Kidney glomerular epithelial cell (primary cell): ENCODE measurements at places on chromosomes 5 and 9.

GRCh38 chr5:177421062-177421798 lies 5.2 kb upstream of the GRK6 start:
- DNase-seq = no peak

DNA sequence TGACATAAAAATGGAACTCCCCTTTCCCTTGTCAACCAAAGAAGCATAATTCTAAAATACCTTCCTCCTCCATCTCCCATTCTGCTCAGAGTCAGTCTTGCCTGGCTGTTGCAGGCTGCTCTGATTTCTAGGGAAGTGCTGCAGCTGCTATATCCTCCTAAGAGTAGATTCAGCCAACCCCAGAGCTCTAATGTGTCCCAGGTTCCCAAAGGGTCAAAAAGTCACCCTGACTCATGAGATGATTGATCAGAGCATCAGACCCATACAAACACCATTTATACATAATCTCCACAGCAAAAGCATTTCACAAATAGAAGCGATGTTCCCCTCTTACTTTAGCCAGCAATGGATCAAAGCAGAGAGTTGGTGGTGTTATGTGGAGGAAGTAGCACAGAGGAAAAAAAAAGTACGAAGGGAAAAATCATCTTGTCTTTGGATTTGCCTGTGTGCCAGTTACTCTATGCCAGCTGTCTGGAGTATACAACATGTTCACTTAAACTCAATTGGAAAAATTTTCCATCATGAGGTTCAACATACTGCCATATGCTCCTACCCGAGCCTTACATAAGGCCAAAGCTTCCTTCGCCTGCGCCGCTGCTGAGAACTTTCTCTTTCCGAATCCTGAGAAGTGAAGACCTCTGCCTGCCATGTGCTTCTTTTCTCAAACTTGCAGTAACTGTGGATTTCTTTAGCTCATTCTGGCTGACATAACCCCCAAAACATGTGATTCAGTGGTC lies 258.0 kb downstream of the TLE4 start:
- DNase-seq = no peak

- no peak for DNase-seq
Measured at GRCh38 chr5:107325866-107326265, 344.9 kb downstream of the EFNA5 start.

DNA sequence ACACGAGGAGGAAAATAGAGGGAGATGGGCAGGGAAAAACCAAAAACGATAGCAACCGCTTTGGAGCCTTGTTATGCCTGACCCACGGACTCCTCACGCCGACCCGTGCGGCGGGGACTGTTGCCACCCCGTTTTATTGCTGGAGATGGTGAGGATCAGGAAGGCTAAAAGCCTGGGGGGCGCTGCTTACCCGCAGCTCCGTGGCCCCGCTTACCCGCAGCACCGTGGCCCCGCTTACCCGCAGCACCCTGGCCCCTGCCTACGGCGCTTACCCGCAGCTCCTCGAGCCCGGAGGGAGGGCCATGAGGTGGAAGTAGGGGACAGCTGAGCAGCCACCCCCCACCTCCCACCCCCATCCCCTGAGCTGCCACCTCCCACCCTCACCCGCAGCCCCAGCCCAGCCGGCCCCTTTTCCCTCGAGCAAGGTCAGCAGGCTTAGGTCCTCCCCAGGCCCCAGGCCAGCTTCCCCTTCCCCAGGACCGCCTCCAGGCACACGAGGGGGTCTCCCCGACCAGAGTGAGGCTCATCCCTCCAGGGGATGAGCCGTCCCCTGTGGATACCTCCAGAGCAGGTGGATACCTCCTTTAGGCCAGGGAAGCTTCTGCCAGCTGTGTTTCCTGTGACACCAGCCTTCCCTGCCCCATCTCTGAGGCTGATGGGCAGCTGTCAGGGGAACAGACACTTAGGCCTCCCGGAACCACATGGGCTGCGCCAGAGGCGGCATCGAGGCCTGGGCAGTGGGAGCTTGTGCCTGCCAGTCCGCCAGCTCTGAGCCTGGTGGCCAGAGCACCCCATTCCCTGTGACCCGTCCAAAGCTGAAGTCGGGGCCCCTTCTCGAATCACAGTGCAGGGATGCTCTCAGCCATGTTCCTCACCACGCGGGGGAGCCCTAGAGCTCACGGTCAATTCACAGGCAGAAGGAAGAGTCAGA lies 92.3 kb downstream of the LMX1B start:
- no peak for DNase-seq

DNA sequence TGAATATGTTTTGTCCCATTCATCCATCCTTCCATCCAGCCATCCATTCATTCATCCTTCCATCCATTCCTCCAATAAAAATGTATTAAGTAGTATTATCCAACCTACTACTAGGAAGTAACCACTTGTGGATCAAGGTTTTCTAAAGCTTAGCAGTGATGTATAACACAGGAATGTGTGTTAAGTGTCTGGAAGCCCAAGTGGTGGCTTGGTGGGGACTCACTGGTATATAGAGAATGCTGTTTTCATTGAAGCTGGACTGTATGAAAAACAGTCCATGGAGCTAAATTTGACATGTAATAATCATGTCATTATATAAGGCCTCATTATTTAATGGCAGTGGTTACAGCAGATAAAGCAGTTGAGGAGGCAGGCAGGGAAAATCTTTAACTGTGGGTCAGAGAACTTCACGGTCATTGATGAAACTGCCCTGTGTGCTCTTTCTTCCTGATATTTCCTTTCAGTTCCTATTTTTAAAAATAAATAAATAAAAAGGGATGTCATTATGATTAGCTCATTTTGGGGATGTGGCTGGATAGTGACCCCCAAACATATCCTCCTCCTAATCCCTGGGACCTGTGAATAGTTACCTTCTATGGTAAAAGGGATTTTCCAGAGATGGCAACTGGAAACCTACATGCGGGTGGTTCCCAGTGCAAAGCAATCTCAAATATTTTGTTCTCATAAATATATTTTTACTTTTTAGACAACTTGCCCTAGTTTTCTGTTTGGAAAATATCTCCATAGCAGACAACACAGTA lies 82.3 kb downstream of the DAPK1 start:
- peak; percentile 47 for DNase-seq

DNA sequence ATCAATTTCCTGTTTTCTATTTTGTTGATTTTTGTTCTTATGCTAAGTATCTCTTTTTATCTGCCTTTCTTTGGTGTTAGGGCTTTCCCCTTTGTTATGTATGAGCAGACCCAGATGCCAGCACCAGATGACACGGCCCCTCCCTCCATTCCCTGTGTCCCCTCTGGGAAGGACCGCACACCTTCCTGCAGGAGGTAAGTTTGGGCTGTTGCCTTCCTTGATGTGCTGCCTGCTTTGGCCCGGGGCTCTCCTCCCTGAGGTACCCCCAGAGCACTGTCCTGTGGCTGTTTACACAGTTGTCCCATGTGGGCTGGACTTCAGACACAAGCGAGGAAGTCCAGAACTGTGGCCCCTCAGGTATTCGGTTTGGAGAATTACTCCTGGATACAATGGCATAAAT lies 343.8 kb upstream of the IRX1 start:
- DNase-seq = no peak

GRCh38 chr9:118529210-118529609 lies 825.0 kb downstream of the TLR4 start:
- DNase-seq = no peak

DNA sequence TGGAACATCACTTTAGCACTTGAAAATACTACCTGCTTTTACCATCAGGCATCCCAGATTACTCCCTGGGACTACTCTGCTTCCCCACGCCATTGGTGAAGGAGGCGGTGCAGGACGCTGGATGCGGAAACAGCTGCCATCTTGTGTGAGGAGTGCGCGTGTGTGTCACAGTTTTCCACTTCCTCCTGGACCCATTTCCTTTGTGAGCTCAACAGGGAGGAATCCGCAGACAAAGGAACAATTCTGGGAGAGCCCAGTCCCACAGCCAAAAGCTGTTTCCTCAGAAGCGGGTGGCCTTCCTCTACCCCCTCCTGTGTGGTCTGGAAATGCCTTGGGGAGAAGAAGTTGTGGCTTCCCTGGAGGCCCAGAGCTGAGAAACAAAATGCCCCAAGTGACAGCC lies 16.8 kb downstream of the AFAP1L1 start:
- no peak for DNase-seq

DNA sequence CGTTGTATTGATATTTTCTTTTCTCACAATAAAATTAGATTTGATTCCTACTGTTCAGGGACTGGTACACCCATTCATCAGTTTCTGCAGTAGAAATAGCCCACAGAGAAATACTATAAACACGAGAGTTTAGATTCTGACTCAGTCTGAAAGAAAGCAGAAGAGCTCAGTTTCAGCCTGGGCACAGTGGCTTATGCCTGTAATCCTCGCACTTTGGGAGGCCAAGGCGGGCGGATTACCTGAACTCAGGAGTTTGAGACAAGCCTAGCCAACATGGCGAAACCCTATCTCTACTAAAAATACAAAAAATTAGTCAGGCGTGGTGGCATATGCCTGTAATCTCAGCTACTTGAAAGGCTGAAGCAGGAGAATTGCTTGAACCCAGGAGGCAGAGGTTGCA lies 8.6 kb downstream of the ITK start:
- no peak for DNase-seq

- peak; percentile 84 for DNase-seq
Measured at GRCh38 chr9:6759185-6759977, 1.6 kb downstream of the KDM4C start.

GRCh38 chr5:38258319-38259061 lies at the start of gene EGFLAM:
Gene EGFLAM, plus strand, starts transcription at chr5:38258559. Its CDS starts 196 bp downstream, at chr5:38258755.
- DNase-seq = no peak

DNA sequence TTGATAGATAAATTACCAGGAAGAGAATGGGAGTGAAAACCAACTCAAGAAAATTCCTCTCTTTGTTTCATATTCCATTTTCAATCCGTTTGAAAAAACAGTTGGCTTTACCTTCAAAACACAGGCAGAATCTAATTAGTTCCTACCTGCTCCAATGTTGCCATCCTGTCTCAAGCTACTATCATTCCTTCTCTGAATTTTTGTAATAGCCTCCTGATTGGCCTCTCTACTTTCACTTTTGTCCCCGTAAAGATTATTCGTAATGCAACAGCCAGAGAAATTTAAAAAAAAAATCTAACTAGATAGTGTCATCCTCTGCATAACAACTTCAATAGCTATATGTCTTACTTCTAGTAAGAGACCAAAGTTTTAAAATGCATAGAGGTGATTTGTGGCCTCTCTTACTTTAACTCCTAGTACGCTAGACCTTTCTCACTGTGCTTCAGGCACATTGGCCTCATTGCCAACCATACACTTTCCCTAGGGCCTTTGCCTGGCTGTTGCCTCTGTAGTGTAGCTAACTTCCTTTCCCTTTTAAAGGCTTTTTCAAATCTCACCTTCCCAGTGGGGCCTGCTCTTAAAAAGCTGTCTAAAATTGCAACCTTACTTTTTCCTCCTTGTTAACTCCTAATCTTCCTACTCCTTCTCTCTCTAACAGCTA lies 311.3 kb upstream of the GRIN3A start:
- no peak for DNase-seq

- DNase-seq = peak; percentile 100
Measured at GRCh38 chr5:139651853-139652787, 4.0 kb downstream of the CXXC5 start.

DNA sequence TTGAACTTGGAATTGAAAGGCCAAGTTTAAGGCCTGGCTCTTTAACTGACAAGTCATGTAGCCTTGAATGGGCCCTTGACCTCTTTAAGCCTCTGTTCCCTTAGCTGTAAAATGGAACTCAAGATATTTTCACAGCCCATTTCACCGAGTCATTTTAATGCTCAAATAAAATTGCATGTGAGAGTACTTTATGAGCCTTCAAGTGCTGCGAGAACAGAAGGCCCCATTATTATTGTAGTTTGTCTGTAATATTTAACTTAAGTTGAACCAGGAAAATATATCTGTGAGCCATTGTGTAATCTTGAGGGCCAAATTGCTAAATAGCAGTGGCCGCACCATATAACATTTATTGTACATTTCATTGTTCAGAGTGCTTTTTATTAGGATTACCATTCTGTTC lies 249.9 kb downstream of the NTRK2 start:
- no peak for DNase-seq

GRCh38 chr5:116616876-116617275 lies 42.3 kb upstream of the SEMA6A start:
- DNase-seq = no peak

DNA sequence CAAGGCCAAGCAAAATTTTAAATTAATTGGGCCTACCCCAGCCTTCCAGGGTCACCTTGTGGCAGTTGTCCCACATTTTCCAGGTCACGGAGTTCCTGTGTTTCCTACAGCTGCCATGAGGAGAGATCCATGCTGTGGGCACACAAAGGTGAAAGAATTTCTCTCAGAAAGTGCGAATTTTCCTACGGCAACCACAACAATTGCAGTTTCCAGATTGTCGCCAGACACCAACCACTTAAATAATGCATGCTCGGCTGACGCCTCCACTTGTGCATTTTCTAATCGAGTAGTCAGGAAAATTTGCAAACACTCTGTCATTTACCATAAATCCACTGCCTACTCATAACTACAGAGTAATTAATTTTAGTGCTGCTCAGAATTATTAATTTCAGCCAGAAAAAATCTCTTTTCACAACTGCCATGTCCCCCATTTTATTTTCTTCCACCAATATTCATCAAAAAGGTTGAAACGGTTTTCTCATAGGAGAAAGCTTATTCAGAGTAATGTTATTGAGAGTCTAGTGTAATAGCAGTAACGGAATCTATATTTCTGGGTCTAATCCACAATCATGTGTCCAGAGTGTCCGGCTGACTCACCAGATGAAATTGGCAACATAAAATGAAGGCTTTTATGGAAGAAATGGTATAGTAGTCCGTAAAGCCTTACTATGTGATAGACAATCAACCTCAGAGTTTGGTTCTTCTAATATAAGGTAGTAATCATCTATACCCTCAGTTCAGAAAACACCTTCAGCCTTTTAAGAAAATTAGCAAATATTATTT lies 389.8 kb downstream of the NR2F1-AS1 start:
- DNase-seq = no peak

DNA sequence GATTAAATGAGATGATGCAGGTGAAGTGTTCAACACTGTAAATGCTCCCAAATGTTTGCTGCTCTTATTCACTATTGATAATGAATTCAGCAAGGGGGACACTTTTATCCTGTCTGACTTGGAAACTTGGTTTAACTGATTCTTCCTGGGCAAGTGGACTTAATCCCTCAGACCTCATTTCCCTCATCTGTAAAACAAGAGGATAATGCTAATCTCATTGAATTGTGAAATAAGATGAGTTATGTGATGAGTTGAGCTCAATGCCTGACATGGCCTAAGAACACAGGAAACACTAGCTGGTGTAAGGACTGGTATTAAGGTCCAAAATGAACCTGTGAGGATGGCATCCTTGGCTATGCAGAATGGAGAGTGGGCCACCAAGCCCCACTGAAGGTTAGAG lies 23.3 kb downstream of the TNFSF15 start:
- DNase-seq = no peak

GRCh38 chr5:95730730-95731570 lies at the start of gene RHOBTB3:
Gene RHOBTB3, plus strand, starts transcription at chr5:95731336. Its CDS starts 347 bp downstream, at chr5:95731683.
- DNase-seq = peak; percentile 55
